SJSA1 (cell line): ENCODE measurements at places on chromosomes 6 and 20. TPM values are rescaled to one million over a fixed set of nuclear protein-coding genes. Genes with fewer than 3 reads are reported as not detected.

DNA sequence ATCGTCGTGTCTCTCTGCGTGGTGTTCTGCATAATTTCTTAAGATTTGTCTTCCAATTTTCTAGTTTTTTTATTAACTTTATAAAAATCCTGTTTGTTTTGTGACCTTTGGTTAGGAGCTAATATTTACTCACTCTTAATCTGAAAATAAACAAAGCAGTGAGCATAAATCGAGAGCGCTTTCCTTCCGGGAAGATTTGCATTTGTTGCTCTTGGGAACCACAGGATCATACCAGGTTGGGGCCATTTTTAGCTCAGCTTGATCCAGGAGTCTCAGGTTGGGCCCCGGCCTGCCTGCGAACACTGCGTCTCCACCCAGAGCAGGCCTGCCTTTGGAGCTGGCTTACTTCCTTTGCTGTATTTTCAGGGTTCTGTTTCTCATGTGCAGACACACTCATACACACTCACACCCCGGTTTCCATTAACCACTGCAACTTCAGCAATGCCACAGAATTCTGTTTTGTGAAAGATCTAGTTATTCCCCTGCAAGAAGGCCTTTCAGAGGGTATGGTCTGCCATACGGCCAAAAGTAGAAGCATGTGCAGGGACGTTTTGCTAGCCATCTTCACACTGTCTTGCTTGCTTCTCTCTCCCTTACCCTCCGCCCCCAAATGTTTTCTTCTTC, 17.3 kb downstream of the BPHL start:
- H3K36me3 ChIP-seq, result peaks cover 31% of the 10 kb centered on the region
- H3K27ac ChIP-seq, result no peak overlapping the region
- no peaks in the 10 kb centered on the region for H3K27me3 ChIP-seq
- H3K4me1 ChIP-seq, result peaks cover 27% of the 10 kb centered on the region
- no peak overlapping the region for H3K4me3 ChIP-seq

GRCh38 chr6:154537511-154538325, 27.2 kb upstream of the CNKSR3 start:
- DNase-seq, result no peak
- H3K4me3 ChIP-seq, result no peak overlapping the region
- H3K27me3 ChIP-seq, result no peaks in the 10 kb centered on the region
- no peaks in the 10 kb centered on the region for H3K36me3 ChIP-seq
- H3K4me1 ChIP-seq, result no peaks in the 10 kb centered on the region
- H3K27ac ChIP-seq, result no peak overlapping the region

- no peaks in the 10 kb centered on the region for H3K36me3 ChIP-seq
- no peak overlapping the region for H3K4me3 ChIP-seq
- H3K4me1 ChIP-seq, result no peaks in the 10 kb centered on the region
- no peak overlapping the region for H3K27ac ChIP-seq
- DNase-seq, result no peak
Measured at GRCh38 chr20:46802722-46803121, 91.9 kb upstream of the EYA2 start.

DNA sequence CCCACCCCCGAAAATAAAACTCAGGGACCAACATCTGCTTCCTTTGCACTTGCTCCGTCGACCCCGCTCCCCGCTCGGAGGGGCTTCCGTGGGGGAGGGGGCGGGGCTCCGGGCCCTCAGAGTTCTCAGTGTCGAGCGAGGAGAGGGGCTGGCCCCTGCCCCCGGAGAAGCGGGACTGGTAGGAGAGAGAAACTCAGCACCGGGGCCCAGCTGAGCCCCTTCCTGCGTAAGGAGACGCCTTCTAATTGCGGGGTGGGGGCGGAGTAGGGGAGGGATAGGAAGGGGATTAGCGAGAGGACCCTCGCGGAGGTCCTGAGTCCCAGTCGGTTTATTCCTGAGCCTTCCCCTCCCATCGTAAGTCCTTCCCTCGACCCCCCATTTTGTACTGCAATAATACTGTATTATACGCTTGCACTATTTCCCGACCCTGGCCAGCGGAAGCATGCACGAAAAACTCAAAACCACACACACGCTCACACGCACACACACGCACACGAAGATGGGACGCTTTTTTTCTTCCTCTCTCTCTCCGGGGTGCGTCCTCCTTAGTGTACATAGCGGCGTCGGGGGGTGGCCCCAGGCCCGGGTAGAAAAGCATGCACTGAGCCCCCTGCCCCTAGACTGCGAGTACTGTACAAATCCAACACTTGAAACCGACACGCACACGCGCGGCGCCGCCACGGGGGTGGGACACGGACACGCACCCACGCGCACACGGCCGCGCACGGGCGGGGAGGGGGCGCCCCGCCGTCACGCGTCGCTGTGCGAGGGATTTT, 22.1 kb upstream of the SLC22A7 start:
- DNase-seq, result no peak
- H3K4me3 ChIP-seq, result no peak overlapping the region
- H3K4me1 ChIP-seq, result peaks cover 16% of the 10 kb centered on the region
- H3K27ac ChIP-seq, result no peak overlapping the region

DNA sequence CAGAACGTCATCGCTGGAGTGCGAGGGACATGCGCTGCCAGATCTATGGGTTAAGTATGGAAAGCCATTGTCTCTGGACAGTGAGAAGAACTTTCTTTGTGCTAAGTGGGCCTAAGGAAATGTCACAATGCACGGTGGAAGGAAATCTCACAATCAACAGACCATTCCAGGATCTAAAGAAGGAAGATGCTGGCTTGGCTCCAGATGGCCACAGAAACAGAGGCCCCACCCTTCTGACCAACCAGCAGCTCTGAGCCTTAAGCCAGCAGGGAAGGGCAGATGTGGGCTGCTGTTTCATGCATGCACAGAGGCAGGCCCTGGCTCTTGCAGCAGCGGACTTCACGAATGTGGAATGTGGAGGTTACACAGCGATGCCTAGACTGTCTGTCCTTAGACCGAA, 156.3 kb downstream of the SOBP start:
- no peak overlapping the region for H3K27ac ChIP-seq
- H3K4me1 ChIP-seq, result no peaks in the 10 kb centered on the region
- no peak overlapping the region for H3K4me3 ChIP-seq
- H3K27me3 ChIP-seq, result no peaks in the 10 kb centered on the region

DNA sequence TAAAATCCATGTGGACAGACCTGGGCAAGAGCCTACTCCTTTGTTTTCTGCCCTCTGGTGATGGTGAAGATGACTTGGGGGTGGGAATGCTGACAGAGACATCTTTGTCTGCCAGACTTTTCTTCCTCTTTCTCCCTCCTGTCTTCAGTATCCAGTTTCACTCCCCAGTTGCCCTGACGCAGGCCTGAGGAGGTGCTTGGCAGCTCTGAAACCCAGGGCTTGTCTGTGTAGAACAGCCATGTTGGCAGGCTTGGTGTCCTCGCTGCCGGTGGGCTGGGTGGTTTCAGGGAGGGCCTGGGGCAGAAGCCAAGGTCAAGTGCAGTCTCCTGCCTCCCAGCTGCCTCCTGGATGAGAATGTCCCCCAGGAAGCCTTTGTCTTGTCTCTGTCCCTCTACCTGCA, 22.5 kb downstream of the CCDC167 start:
- no peak overlapping the region for H3K4me3 ChIP-seq
- H3K4me1 ChIP-seq, result no peaks in the 10 kb centered on the region
- H3K27me3 ChIP-seq, result no peaks in the 10 kb centered on the region
- DNase-seq, result no peak

- no peak for DNase-seq
- H3K27me3 ChIP-seq, result no peaks in the 10 kb centered on the region
- no peaks in the 10 kb centered on the region for H3K4me1 ChIP-seq
- no peak overlapping the region for H3K27ac ChIP-seq
- H3K36me3 ChIP-seq, result no peaks in the 10 kb centered on the region
Measured at GRCh38 chr6:113010196-113010989, 663.3 kb downstream of the RFPL4B start.

DNA sequence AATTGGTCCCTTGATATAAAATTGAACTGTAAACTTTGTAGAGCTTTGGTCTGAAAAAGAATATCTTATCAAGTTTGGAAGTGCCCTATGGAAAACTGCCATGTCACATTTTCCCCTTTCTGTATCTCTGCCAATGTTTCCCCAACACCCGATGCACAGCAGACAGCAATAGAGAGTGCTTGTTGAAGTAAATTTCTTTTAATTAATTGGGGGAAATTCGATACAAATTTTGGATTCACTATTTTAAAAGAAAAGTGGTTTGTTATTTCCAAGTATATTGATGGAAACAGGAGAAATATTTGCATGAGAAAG, 208.1 kb downstream of the OGFRL1 start:
- no peaks in the 10 kb centered on the region for H3K36me3 ChIP-seq
- no peak for DNase-seq
- no peaks in the 10 kb centered on the region for H3K27me3 ChIP-seq
- H3K27ac ChIP-seq, result peak overlapping the region; percentile 72
- peaks cover 21% of the 10 kb centered on the region for H3K4me1 ChIP-seq
- no peak overlapping the region for H3K4me3 ChIP-seq

- H3K4me1 ChIP-seq, result no peaks in the 10 kb centered on the region
- DNase-seq, result no peak
- H3K27ac ChIP-seq, result no peak overlapping the region
- no peaks in the 10 kb centered on the region for H3K27me3 ChIP-seq
- no peaks in the 10 kb centered on the region for H3K36me3 ChIP-seq
- no peak overlapping the region for H3K4me3 ChIP-seq
Measured at GRCh38 chr6:68710916-68711315, 75.8 kb downstream of the ADGRB3 start.

- H3K27ac ChIP-seq, result no peak overlapping the region
- no peaks in the 10 kb centered on the region for H3K36me3 ChIP-seq
- no peak overlapping the region for H3K4me3 ChIP-seq
Measured at GRCh38 chr20:48186447-48186846, 401.2 kb upstream of the SULF2 start.

DNA sequence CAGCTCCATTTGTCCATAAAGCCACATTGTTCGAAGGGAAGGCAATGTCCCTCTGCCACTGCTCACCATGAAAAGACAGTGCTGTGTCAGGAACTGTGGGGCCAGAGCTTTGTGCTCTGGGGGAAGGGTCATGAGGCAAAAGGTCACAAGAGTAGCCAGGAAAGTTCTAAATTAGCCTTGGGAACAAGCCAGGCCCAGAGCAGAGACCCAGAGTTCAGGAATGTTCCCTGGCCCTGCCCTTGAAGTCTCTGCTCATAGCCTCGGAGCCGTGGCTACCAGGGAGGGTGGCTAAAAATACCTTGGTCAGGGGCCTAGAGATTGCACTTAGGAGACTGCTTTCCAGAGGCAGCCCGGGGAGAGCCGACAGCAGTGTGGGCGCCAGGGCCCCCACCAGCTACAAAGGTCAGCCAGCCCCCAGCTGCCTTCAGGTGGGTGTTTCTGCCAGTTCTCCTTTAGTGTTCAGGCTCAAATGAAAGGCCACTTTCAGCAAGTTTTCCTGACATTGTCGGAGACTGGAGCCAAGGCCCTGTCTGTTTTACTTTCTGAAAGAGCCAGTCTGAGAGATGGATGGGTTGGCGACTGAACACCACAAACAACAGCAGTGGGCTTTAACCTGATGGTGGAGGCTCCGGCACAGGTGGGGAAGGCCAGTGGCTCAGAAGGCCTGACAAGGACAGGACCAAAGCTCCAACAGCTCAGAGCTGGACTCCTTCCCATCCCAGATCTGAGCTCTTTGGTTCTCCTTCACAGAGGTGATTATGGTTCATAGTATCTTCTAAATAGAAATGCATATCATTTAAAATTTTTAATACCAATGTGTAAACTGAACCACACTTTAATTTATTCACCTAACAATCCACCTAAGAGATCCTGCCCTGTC, 76.2 kb downstream of the CDH26 start:
- no peaks in the 10 kb centered on the region for H3K36me3 ChIP-seq
- H3K27ac ChIP-seq, result peak overlapping the region; percentile 67
- no peaks in the 10 kb centered on the region for H3K27me3 ChIP-seq
- H3K4me3 ChIP-seq, result no peak overlapping the region
- peaks cover 38% of the 10 kb centered on the region for H3K4me1 ChIP-seq
- DNase-seq, result no peak

PRSS35 gene
- 0.60 and 1.1 TPM in 2 replicates for total RNA-seq

BPIFB4 gene
- not detected in 2 replicates for total RNA-seq

CUTA gene
- total RNA-seq, result 201 and 341 TPM in 2 replicates

CRISP2 gene
- total RNA-seq, result not detected in 2 replicates

DSP gene
- total RNA-seq, result 0.08 TPM in 1 of 2 replicates, not detected in the other

BTN1A1 gene
- total RNA-seq, result not detected in 2 replicates

SLC26A8 gene
- not detected in 2 replicates for total RNA-seq

CLDN20 gene
- total RNA-seq, result not detected in 2 replicates

C4A gene
- 0.47 and 1.4 TPM in 2 replicates for total RNA-seq
